Karpas-422 (cell line): ENCODE measurements at places on chromosomes 4 and X. TPM values are rescaled to one million over a fixed set of nuclear protein-coding genes. Genes with fewer than 3 reads are reported as not detected.

The ERVMER34-1 gene
- not detected in 2 replicates for total RNA-seq

The BMX gene
- total RNA-seq = 8.2 and 11.1 TPM in 2 replicates

GRCh38 chrX:3142259-3143042, 101.2 kb downstream of the ARSF start:
- no peak overlapping the region for H3K27ac ChIP-seq
- no peaks in the 10 kb centered on the region for H3K27me3 ChIP-seq
- DNase-seq = peak; percentile 77
- peak overlapping the region; percentile 47 for H3K4me3 ChIP-seq
- H3K4me1 ChIP-seq = peaks cover 14% of the 10 kb centered on the region
- no peaks in the 10 kb centered on the region; the same call in 1 of the 2 replicates for H3K36me3 ChIP-seq

The LIMCH1 gene
- total RNA-seq = not detected in 2 replicates

The GRID2 gene
- total RNA-seq = not detected in 2 replicates
